ENCODE measurements at places on chromosomes 12 and 14.

DNA sequence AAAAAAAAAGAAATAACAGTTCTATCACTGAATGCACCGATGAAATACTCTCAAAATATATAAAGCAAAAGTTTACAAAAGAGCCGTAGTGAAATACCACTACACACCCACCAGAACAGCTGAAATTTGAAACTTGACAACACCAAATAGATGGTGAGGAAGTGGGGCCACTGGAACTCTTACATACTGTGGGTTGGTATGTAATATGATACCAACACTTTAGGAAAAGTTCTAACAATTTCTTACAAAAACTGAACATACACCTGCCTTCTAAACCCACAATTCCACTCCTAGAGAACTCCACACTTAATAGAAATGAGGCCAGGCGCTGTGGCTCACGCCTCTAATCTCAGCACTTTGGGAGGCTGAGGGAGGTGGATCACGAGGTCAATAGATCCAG is 14.1 kb downstream of the EIF5 start:
- no peak for DNase-seq

DNA sequence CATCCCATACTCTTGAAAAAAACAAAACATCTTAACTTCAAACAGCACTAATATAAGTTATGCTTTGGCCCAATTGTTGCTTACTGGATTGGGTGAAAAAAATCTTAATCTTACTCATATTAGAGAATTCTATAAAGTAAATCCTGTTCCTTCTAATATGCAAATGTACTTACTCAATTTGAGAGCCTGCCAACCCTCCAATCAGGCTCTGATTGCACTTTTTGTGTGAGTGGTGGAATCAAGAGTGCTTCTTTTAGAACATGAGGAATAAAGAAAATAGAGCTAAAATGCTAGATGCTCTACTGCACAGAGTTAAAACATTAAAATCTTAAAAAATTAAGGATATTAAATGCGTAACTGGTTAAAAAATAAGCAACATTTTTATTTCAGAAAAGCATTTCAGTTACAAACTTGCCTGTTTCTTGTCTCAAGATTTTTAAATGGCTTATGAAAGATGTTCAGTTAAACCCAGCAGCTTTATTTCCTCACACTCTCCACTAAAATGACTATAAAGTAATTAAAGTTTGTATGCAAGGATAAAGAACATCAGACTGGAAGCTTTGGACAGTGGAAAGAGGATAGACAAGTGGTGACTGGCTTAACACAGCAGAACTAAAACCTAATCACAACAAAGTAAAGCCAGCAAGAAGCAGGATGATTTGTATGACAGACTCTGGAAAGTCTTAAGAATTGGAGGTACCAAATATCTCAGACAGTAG is 177.5 kb downstream of the SLC2A13 start:
- DNase-seq = no peak

DNA sequence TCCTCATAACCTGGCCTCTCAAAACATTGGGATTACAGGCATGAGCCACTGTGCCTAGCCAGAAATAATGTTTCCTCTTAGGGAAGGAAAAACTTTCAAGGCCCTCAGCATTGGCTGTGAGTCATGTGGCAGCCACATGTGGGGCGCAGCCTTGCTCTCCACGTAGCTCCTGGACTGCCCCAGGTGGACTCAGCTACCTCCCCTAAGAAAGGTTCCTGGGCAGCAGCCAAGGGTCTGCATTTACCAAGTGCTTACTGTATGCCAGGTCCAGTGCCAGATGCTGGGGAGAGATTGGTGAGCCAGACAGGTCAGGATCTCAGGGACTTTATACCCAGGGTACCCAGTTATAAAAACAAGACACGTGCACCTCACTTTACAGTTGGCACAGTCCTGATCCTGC is 3.7 kb upstream of the TRPV4 start:
- DNase-seq = no peak

DNA sequence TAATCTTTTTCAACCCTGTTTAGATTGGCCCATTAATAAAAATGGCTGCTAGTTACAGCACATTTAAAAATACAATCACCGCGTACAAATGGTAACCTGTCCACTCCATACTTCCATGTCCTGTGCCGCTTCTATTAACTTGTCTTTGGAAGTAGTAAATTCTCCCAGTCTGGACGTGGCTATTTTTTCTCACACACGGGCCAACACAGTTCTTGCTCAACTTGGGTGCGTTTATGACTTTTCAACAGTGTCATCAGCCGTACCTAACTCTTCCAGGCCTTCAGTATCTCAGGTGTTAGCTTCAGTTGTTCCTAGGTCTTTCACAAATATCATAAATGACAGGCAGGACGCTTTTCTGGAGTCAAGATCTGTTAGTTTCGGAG is 475 bp upstream of the PCNX1 start:
- no peak for DNase-seq

DNA sequence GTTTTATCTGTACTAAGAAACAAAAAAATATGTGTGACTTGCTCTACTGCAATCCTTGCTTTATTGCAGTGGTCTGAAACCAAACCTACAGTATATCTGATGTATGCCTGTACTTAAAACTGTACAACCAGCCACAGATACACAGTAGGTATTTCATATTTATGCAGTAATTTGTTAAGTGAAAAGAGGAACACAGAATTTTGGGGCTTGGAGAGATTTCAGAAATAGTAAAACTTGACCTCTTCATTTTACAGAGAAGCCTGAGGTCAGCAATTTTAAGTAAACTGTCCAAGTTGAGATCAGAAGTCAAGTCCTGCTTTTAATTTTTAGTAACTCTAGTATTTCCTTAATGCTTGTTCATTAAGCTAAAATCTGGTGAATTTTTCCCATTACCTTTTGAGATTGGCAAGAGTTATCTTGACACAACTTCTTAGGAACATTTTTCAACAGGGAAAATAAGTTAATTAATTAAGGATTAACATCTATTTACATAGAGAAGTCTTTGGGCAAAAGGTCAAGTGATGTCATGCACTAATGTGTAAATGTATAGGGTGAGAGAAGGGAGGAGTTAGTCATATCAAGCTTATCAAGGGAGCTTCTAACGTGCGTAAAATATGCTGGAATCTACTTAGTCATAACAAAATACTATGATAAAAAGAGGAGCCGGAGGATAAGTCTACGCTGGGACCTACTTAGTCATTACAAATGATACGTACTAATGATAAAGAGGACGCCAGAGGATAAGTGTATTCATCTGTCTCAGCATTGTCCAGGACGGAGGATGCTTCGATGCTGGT is 66.0 kb upstream of the GTF2A1 start:
- DNase-seq = no peak

GRCh38 chr12:109951136-109951535 is 45.0 kb downstream of the GIT2 start:
- DNase-seq = no peak

DNA sequence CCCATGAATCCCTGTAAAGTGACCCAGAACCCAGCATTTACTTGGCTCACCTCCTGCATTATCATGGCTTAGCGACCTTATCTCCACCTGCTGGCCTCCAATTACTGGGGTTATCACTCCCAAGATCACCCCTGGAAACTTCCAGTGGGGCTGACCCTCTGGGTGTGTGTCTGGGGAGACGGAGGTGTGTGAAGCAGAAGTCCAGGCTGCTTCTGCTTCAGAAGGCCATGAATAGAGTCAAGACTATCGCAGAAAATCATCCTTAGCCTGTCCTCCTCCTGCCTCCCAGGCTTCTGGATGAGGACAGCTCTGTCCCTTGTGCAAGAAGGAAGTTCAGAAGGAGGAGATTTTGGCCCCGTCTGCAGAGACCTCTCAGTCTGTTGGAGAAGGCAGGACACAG is 408 bp upstream of the KRT72 start:
- no peak for DNase-seq

- no peak for DNase-seq
Observed at GRCh38 chr14:38662781-38663180, 406.9 kb upstream of the CLEC14A start.

- DNase-seq = no peak
Observed at GRCh38 chr14:97592341-97592980, 795.3 kb downstream of the VRK1 start.

- no peak for DNase-seq
Observed at GRCh38 chr12:108721824-108722223, 9.5 kb downstream of the CORO1C start.

DNA sequence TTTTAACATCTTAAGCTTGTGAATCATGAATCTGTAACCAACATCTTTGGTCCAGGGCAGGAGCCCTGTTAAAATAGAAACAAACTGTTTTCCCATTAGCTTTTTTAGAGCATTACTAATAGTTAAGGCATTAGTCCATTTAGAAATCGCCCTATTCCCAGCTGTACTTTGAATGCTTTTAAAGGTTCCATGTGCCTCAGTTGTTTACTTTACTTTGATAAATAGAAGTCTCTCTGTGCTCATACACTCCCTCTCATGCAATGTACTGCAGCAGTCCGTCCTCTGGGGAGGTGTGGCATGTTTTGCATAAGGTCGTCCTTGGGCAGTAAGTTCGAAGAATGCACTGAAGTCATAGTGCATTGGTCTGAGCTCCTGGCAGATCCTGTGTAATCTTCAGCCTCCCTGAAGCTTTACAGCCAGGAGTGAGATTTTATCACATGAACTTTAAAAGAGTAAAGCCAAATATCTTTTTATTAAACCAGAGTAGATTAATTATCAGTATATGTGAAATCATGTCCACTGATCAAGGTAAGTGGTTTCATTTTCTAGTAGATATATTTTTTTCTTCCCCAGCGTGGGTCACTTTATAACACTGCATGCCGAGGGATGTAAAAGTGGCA is 134.7 kb downstream of the FGD4 start:
- no peak for DNase-seq

DNA sequence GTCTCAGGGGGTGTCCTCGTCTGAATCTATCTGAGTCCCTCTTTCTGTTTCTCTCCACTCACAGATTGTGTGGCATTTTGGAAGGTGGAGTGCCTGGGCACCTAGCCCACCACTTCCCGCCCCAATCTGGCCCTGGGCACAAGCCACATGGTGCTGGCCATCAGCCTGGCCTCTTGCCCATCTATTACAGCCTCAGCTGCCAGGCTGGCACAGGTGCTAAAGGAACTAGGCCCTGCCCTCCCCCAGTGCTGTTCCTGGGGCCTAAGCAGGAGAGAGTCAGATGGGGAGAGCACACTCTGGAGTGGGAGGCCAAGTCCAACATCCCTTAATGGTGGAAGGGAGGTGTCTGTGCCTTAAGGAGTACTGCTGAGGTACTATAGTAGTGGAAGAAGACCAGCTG is 8.3 kb upstream of the CALCOCO1 start:
- no peak for DNase-seq

DNA sequence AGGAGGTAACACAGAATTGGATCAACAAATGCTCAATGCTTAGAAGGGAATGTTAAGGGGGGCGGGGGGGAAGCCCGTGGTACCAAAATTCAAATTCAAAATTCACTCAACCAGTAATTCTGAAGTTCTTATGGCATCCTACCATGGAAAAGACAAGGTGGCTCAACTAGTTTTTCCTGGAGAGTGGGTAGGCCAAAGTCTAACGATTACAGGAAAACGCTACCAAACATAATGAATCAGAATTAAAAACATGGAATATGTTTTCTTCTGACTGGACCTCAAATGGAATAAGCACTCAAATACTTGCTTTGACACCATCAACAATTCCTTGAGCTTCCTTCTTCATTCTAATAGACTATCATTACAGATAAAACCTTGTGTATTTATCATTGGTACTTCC is 2.3 kb downstream of the NACA start:
- DNase-seq = no peak

GRCh38 chr14:65348137-65348536 is 64.4 kb upstream of the FUT8 start:
- DNase-seq = no peak

DNA sequence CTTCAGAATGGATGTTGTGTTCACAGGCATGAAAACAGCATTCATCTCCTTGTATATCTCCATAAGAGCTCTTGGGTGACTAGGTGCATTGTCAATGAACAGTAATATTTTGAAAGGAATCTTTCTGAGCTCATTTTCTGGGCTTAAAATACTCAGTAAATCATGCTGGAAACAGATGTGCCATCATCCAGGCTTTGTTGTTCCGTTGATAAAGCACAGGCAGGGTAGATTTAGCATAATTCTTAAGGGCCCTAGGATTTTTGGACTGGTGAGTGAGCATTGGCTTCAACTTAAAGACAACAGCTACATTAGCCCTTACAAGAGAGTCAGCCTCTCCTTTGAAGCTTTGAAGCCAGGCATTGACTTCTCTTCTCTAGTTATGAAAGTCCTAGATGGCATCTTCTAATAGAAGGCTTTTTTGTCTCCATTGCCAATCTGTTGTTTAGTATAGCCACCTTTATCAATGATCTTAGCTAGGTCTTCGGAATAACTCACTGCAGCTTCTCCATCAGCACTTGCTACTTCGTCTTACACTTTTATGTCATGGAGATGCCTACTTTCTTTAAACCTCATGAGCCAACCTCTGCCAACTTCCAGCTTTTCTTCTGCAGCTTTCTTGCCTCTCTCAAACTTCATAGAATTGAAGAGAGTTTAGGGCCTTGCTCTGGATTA is 79.6 kb upstream of the PSMA6 start:
- DNase-seq = no peak

DNA sequence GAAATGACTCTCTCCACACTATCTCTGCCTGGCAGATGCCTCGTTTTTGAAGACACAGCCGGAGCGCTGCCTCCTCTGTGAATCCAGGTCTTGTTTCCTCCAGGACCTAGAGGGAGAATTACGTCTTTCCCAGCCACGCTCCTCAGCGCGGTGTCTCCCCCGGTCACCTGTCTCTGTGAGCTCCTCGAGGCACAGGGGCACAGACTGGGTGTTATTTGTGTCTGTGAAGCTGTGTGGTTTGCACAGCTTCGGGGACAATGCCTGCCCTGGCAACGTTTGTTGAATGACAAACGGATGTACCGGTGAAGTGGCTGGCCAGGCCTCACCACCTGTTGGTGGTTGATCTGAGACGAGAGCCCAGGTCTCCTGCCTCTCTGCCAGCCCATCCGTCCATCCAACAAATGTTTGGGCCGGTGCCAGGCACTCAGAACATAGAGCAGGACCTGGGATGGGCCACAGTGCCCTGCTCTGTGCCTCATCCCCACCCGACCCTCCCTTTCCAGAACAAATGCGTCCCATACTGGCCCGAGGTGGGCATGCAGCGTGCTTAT is 6.1 kb downstream of the PTPN6 start:
- DNase-seq = no peak

All from activated CD8-positive, alpha-beta memory T cell treated with anti-CD3 and anti-CD28 coated beads, Interleukin-2, amount 50 U/mL, for 4 hours (primary cell).